ENCODE measurements at places on chromosomes 1 and 21.

DNA sequence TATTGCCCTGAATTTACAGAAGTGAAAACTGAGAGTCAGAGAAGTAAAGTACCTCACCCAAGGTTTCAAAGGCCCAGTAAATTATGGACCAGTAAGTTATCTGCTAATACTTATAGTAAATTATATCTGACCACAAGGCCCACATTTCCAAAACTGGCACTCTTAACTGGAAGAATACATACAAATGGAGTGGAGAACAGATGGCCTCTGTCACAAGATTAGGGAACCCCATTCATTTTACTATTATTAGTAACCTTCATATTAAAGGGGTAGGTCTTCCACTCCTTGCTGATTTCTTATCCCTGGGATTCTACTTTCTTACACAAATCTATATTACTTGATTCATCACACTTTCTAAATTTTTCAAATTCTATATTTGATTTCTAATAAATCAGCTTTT lies 588.8 kb downstream of the NEGR1 start:
- no peak for DNase-seq

DNA sequence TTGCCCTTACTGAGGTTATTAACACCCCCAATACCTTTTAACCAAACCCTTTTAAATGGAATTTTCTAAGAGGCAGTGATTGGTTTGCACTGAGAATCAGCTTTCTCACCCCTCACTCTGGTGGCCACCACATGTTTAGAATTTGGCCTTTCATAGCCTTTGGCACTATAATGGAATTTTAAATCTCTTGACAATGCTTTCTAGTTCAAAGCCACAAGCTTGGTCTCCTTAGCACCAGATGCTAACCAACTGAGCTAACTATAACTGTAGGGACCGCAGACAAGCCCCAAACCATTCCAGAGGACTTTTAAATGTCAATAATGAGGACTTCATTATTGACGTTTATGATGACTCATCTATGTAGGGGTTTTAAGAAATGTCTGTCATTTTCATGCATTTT lies 238.7 kb upstream of the SNX7 start:
- no peak for DNase-seq

- no peak for DNase-seq
These were observed 52.8 kb upstream of the ADGRL4 start for GRCh38 chr1:79059341-79059740.

DNA sequence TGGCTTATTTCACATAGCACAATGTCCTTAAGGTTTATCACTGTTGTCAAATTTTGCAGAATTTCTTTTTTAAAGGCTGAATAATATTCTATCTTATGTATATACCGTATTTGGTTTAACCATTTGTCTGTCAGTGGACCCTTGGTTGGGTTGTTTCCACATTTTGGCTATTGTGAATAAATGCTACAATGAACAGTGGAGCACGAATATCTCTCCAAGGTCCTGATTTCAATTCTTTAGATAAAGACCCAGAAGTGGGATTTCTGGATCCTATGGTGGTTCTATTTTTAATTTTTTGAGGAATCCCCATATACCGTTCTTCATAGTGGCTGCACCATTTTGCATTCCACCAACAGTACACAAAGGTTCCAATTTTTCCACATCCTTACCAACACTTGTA lies 5.8 kb upstream of the ZBTB17 start:
- DNase-seq = no peak

DNA sequence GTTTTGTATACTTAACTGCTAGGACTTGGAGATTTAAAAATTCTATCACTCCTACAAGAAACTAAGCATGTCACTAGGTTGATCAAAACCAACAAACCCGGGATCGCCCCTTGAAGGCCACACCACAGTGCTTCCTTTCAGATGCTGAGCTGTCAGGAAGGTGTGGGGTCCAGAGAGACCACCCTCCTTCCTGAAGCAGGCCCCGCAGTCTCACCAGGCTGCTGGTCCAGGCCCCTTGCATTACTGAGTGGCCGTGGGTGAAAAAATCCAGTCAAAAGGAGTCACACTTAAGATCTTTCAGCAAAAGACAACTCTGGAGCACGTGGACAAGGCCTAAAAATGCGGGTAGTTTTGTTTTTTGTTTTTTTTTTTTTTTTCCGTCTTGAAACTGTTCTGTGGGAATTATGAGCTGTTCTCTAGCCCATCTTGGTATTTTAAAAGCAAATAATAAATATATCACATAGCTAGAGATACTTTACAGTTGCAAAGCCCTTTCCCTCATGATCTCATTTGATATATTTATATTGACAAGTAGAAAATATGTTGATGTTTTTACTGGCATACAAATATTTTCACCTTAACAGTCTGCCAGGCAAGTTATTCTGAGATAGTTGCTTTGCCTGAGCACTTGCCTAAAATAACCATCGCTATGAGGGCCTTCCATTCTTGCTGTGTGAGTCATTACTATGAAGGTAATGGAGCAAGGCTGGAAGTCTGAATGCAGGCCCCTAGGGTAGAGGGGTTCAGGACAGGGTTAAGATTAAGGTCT lies 73.1 kb upstream of the EDEM3 start:
- DNase-seq = no peak

- no peak for DNase-seq
These were observed 53.1 kb upstream of the USH2A start for GRCh38 chr1:216476341-216476740.

GRCh38 chr1:23561076-23561812 lies 1.9 kb upstream of the ID3 start:
- no peak for DNase-seq

- no peak for DNase-seq
These were observed 341.8 kb downstream of the USH2A start for GRCh38 chr1:216081445-216081844.

DNA sequence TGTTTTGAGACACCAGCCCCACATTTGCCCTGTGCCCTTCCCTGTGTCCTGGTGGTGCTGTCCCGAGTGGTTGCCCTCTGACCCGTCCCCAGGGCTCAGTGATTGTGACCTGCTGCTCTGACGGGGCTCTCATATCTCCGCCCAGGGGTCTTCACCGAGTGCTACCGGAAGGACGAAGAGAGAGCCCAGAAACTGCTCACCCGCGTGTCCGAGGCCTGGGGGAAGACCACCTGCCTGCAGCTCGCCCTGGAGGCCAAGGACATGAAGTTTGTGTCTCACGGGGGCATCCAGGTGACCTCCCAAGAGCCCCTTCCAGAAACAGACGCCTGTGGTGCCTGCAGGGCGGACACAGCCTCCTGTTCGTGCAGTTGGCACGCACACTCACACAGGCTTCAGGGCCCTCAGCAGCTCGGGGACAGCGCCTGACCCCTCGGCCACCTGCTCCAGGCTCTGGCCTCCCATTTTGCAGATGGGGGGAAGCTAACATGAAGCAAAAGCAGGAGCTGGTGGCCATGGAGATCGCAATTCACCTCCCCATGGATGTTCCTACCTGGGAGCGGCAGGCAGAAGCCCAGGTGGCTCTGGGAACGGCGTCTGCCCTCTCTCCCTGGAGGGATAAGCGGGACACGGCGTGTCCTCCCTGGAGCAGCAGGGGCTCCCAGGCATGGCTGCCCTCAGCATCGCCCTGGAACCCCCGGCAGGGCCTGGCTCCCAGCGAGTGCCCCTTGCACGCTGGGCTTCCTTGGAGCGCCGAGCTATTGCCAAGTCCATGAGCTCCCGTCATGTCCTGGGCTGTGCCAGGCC lies 45.9 kb downstream of the TRPM2 start:
- no peak for DNase-seq

GRCh38 chr1:55078470-55078869 lies 39.1 kb downstream of the PCSK9 start:
- no peak for DNase-seq

DNA sequence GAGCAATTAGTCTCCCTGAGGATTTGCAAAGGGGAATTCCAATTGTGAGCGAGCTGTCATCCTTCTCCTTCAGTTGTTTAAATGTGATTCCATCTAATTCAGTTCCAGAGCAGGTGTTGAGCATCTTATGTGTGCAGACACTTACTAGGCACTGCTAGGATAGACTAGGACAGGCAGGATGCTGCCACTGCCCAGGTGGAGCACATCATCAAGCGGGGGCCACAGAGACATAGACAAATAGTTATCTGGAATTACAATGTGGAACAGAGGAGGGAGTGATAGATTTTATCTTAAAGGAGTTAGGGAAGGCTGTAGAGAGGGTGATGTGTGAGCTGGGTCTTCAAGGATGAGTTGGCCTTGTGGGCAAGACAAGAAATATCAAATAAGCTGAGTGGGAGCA lies 55.9 kb downstream of the CDC7 start:
- DNase-seq = no peak

DNA sequence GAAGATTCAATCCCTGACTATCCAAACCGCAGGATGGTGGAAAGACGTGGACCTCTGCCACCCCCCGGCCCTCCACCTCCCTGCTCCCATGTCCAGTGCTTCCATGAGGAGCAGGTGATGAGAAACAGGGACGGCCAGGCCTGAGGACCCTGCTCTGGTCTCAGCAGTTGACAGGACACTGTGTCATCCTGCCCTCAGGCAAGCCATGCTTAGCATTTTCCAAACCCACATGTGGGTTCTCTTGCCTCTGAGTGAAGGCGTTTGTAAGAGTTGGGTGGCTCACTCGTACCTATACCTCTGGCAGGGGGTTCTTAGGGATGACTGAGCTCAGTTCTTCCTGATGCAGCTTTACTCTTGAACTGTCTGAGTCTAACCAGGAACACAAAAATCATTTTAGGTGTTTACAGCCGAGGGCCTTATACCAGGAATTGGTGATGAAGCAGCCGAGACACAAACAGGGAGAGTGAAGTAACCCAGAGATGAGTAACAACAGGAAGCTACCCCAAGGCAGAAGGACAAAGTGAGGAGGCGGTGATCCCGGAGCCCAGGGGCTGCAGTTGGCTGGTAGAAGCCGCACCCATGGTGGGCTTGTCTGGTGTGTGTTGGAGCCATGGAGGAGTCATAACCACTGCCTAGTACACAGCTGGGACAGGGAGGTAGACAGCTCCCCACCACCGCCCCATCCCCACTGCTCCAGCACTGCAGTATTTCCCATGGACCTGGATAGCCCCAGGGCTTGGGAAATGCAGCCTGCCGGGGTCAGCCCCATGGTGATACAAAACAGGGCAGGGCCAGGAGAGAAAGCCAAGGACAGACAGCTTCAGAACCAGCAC lies 21.4 kb downstream of the MYBPH start:
- DNase-seq = no peak

- no peak for DNase-seq
These were observed 375.7 kb downstream of the ST6GALNAC3 start for GRCh38 chr1:76450229-76450628.

- DNase-seq = no peak
These were observed 37.0 kb downstream of the ZBTB8B start for GRCh38 chr1:32501865-32502264.

GRCh38 chr1:28163496-28164161 lies 12.9 kb downstream of the PTAFR start:
- DNase-seq = no peak

GRCh38 chr1:230066031-230066430 lies 1.0 kb upstream of the GALNT2 start:
- no peak for DNase-seq

- no peak for DNase-seq
These were observed 648 bp downstream of the S100PBP start for GRCh38 chr1:32817815-32818786.

DNA sequence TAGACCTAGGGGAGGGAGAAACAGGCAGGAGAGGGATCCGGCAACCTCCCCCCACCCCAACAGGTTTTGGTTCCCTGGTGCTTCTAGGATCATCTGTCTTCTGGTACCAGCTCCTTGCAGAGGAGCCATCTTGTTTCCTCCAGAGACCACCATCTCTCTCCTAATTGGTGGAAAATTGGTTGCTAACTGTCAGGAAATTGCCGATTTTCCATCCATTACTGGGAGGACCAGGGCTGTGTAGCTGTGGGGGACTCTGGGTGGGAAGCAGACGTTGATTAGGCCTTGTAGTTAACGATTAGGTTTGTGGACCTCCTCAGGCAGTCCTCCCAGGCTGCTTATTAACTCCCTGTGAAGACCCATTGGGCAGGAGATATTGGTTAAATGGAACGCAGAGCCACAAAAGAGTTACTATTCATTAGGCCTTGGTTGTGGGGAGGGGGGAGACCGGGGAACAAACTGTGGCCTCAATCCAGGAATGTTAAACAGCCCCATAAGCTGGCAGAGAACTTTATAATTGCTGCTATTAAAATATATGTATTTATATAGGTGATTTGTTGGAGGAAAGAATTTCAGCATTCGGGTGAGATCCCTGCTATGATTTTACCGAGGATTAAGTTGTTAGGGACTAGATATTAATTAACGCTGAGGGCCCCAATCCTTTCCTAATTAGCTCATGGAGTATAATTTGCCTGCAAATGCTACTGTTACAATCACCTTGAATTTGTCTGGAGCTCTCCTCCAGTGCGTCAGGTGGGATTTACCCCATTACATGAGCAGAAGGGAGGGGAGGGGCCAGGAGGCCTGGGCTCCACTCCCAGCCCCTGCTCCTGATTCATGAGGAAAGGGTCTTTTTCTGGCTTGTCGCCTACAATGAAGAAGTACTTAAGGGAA lies 61.2 kb upstream of the TRABD2B start:
- DNase-seq = no peak

DNA sequence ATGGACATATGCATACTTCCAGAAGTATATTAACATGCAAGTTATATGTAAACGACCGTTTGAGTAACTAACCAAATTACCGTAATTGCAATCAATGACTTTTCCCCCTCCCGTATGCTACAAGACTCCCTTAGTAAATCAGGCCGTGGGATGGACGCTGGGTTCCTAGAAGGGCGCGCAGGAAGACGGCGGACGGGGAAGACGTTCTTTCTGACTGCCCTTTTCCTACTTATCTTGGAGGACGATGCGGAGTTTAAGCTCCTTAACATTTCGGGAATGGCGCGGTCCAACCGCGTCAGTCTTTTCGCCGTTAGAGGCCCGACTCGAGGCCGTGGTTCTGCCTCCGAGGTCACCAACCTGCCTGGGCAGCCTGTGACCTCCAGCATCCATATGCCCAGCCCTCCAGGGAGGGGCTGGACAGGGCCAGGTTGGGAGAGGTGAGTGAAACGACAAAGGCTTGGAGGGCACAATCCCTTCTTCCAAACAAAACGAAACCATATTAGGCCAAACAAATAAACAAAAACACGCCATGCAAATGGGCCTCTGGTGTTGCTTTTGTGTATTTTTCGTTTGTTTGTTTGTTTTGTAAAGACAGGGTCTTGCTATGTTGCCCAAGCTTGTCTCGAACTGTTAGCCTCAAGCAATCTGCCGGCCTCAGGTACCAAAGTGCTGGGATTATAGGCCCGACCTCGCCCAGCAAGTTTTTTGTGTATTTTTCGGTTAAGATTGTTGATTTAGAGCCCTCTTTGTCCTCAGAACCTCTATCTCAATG lies 873 bp upstream of the PI4KB start:
- no peak for DNase-seq

- DNase-seq = no peak
These were observed 34.4 kb downstream of the CAPN9 start for GRCh38 chr1:230781594-230781993.

Measured in activated naive CD4-positive, alpha-beta T cell (primary cell).